Stimulated activated CD4-positive, alpha-beta T cell treated with anti-CD3 and anti-CD28 coated beads, Interleukin-2, amount 100 ng/mL, for 4 hours (primary cell): ENCODE measurements at places on chromosomes 6 and 20.
A peak's percentile ranks its signal among the peaks of the same experiment; 100 is the strongest.

DNA sequence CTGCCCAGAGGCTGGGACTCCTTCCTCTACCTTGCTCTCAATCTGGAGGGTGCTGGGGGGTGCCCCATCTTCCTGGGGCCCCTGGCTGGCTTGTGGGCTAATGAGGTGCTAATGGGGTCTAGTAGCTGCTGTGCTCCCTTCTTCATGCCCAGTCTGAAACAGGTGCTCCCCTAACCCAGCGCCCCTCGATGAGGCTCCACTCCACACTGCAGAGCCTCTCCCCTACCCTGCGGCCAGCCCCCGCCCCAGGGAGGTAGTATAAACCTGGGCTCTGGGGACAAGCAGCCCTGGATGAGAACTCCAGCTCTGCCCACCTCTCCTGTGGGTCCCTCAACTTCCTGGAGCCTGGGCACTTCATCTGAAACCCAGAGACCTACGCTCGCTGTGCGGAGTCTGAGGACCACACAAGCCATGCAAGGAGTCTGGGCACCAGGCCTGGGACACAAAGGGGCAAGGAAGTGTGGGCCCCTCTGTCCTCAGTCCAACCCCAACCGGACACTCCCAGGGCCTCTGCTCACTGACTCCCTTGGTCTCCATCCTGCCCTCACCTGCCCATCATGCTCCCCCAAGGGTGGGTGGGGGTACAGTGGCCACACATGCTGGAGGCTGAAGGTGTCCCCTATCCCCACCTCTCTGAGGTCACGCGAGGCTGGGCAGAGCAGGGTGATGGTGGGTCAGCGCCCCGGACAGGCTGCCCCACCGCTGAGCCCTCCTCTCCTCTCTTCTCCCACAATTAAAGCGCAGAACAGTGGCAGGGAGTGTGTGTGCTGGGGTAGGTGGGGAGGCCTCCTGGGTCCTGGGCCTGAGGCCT lies 6.1 kb downstream of the RPL10A start:
- DNase-seq: no peak

DNA sequence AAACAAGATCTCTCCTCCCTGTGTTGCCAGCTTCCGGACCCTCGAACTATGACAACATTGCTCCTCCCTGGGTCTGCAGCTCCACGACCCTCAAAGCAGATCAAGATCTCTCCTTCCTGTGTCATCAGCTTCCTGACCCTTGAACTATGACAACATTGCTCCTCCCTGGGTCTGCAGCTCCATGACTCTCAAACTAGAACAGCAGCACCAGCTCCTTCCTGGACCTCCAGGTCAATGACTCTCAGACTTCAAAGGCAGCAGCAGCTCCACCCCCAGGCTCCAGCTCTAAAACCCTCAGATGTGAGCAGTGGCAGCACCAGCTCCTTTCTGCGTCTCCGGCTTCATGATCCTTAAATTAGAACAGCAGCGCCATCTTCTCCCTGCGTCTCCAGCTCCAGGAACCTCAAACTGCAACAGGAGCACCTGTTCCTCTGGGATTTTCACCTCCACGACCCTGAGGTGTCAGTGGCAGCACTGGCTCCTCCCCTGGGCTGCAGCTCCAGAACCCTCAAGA lies 341.0 kb upstream of the SULF2 start:
- no peak for DNase-seq

DNA sequence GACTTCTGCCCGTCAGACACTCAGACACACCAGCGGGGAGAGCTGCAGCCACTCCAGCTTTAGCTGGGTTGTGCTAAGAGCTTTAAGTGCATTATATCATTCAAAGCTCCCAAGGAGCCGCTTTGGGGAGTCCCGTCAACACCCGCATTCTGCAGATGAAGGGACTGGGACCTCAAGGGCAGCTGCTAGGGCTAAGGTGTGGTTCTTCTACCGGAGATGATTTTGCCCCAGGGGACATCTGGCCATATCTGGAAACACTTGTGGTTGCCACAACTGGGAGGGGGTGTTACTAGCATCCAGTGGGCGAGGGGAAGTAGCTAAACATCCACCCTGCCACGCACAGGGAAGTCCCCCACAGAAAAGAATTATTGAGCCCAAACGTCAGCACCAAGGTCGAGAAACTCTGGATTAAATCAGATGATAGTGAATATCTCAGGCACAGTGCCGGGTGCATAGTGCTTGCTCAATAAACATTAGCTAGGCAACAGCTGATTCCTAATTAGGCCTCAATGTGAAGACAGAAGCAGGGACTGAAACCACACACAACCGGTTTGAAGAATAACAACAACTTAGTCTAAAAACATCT lies 29.6 kb downstream of the PMEPA1 start:
- DNase-seq: no peak

DNA sequence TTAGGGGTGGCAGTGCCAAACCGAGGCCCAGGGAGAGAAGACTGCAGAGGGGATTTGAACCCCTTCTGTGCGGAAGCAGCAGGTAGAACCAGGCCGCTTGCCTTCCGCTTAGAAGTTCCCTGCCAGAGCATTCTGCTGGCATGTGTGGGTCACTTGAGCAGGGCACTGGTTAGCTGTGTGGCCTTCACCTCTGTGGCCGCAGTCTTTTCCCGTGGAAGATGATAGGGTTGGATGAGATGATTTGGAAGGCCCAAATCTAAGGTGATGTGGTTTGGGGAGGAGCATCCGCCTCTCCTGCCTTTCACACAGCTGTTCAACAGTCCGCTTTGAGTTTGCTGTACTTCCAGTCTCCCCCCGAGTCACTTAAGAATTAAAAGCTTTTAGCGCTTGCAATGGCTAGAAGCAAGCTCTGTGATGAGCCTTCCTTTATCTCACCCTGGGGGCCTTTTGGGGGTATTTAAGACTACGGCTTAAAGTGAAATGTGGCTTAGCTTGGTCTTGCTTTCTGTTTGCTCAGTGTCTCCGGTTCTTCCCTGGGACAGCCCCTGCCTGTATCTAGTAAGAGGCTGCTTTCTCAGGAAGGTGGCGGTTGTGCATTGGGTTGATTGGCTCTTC lies 743 bp downstream of the CMTR1 start:
- peak; percentile 13 for DNase-seq

DNA sequence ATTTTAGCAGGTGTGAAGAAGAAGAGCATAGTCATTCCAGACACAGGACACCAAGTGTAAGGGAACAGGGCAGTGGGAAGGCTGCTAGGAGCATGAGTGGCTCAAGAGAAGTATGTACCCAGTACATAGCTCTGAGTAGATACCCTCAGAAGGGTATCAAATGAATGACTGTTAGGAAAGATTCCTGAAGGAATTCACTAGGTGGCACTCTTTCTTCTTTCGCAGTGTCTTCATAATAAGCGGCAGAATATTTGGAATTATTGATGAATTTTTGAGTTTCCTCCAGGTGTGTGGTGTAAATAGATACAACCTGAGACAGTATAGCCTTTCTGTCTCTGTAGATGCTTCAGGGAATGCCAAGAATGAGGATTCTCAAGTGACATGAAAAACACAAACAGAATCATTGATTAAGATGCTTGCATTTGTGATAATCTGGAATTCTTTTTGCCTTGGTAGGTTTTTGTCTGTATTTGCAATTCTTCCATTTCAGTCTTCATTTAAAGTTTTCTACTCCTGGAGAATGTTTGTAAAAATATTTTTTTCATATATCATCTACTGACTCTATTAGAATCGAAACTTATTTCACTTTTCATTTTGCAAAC lies 264.3 kb upstream of the RIMS1 start:
- no peak for DNase-seq

DNA sequence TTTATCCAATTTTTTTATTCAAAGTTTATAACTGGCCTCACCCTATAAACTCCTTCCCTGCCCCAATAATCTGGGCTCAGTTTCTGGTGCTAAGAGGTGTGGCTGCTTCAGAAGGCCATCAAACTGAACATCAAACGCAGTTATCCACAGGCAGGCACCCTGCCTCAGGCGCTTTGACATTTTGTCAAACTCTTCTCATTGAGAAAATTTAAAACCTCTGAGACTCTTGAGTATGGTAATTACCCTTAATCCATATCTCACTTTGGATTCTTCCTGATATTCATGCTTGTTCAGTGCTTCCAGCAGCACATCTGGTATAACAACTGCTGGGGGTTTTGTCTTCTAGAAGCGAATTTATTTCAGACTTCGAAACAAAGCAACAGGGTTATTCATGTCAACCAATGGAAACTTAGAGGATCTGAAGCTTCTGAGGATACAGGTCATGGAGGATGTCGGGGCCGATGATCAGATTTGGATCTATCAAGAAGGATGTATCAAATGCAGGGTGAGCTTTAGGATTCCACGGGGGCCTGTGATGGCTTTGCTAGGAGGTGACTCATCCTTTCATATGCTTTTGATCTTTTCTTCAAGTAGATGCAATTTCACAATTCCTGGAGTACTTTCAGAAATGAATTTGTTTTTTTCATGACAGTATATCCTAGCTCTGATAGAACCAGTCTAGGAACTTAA lies 68.2 kb downstream of the RTN4IP1 start:
- DNase-seq: no peak

GRCh38 chr6:41353333-41353732 lies 17.9 kb downstream of the NCR2 start:
- DNase-seq: no peak

DNA sequence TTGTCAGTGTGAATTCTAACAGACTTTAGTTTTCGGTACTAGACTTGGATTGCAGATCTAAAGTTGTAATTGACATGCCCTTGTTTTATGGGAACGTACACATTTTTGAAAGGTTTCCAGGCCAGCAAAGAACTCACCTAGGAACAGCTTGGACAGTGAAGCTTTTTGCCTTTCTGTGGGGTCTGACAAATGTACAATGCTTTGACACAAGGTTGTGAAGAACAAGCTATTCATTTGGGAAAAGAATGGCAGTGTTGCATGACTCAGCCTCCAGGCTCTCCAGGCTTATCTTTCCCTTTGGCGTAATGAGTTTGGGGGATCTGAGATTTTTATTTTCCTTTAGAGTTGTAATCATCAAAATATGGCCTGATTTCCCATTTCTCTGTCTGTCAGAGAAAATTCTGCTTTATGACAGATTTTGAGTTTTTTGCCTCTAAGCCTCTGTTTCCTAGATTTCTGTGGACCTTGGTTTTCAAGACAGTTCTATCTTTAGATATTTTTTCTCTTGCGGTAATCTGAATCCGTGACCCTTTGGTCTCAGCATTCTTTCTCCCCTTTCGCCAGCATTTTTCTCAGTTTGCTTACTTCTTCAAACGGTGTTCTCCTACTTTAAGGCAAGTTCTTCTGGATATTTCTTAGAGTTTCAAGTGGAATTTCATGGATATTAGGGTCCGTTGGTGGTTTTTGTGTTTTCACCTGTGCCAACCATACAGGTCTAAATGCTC lies 221.0 kb downstream of the ADGB start:
- no peak for DNase-seq

DNA sequence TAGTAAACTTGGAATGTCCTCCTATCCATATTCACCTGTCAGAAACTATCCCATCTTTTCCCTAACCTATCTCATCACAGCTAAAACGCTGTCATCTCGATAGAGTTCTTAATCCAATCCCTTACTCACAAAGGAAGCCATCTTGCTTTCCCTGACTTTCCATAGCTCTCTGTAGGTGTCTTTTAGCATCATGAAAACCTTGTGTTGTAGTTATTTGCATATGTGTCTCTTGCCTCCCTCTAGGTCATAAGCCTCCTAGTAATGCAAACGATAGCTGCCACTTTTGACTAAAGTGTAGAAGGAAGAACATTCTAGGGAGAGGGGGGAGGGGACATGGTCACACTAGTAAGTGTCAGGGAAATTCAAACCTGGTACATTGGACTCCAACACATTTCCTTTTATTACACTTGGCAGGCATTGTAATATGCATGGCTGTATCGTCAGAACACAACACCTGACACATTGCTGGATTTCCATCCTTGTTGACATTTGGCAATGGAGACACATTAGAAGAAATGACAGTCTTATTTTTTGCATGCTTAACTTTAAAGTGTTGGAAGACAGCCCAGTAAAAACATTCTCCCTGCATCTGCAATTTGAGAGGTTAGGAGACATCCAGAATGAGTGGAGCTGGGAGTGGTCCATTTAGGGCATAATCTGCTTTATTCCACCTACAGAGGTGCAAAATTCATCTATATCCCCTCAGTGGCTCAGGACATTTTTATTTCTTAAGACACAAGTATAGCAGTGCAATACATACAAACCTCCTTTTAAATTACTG lies 283.4 kb downstream of the HAO1 start:
- no peak for DNase-seq

DNA sequence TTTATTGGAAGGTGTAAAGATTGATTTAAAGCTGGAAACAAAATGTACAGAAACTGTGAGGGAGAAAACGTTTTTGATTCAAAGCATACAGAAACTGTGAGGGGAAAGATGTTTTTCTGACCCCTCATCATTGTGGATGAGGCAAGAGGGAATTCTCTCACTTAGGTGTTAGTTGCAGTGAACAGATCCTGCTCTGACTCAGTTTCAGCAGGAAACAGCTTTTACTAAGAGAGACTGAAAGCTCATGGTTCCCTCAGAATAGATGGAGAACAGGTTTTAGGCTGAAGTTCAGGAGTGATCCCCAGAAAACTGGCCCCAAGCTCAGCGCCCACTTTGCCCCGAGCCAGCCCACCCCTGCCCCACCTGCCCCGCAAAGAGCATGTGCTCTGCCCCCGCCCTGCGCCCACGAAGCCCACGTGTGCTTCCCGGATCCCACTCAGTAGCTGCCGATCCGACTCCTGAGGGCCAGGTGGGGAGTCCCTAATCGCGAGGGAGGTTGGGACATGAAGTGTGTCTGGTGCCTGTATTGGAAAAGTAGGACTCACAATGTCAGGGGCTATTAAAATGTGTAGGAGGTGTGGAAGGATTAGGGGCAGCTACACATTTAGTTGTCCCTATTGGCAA lies 41.2 kb downstream of the DUSP22 start:
- DNase-seq: no peak

GRCh38 chr6:151181706-151182363 lies 57.9 kb upstream of the AKAP12 start:
- no peak for DNase-seq

GRCh38 chr20:62336329-62336728 lies 30.8 kb downstream of the LAMA5 start:
- DNase-seq: no peak

GRCh38 chr6:155549928-155550327 lies 94.3 kb upstream of the NOX3 start:
- DNase-seq: no peak

DNA sequence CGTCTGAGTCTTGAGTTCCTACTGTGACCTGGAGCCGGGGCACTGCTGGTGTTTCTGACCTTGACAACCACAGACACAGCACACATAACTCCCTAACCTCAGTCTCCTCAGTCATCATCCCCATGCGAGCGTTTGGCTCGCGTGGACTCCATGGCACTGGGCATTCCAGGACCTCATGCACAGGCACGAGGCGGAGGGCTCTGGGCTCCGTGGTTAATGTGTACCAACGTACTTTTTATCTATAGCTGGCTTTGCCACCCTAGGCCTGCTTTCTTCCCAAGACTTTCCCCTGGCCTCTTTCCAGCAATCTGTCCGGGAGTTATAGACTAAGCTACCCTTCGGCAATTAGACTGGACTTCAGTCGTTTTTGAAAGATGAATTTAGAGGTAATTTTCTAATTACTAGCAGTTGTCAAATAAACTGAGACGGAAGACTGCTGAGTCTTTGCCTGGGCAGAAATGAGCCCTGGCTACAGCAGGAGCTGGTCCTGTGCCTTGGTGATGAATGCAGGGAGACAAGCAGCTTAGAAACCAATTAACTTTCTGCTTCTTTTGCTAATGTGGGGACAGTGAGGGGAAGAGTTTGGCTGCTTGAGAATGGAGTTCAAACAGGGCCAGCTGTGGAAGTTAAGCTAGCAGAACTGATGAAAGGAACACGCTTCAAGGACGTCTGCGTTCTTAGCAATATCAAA lies 16.1 kb upstream of the CTCFL start:
- no peak for DNase-seq
